Foreskin keratinocyte (primary cell): ENCODE measurements at places on chromosomes 5 and 9. TPM values are rescaled to one million over a fixed set of nuclear protein-coding genes. Genes with fewer than 3 reads are reported as not detected.

GRCh38 chr5:178357121-178357521 lies 124.5 kb upstream of the PHYKPL start:
- DNase-seq: no peak

GRCh38 chr5:112186401-112186990 lies 232.6 kb downstream of the EPB41L4A start:
- DNase-seq: peak; percentile 13

DNA sequence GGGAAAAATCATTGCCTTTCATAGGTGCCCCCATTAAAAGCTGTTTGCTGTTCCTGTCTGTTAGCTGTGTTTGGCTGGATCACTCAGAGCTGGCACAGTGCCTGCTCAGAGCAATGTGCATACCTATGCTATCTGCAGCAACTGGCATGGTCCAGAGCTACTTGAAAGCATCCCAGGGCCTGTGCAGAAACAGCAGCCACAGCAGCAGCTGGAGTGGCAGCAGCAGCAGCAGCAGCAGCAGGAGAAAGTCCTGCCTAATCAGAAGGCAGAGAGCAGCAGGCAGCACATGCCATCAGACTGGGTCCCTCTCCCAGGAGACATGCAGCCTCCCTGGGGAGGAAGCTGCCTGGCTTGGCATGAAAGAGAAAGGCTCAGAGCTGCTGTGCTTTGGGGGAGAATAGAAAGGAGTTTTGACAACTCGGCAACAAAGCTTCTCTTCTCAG lies 243.8 kb upstream of the WWC1 start:
- no peak for DNase-seq

ITK gene
- polyA plus RNA-seq: not detected in 2 replicates

PRPF4 gene
- polyA plus RNA-seq: 19.7 and 24.3 TPM in 2 replicates

SGCD gene
- not detected in 2 replicates for polyA plus RNA-seq

- DNase-seq: no peak
Observed at GRCh38 chr5:125014202-125014601, 267.8 kb upstream of the ZNF608 start.

DNA sequence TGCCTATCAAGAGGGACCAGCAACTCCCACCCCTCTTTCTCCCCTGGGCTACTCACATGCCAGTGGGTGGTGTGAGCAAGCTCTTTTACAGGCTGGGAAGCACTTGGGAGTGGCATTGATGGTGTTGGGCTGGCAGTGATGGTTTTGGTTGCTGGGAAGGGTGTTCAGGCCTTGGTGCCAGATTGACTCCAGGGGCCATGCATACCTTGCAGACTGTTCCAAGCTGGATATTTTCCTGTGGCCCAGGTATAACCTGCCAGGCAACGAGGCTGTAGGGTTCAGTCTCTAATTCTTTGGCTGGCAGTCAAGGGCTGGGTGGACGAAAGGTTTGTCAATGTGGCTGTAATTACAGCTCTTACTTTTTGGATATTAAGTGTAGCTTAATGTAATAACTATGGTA lies 177.3 kb downstream of the MACROH2A1 start:
- no peak for DNase-seq

PCDHB16 gene
- polyA plus RNA-seq: not detected in 2 replicates

GRCh38 chr9:70873506-70873905 lies 247.9 kb downstream of the TRPM3 start:
- no peak for DNase-seq

- no peak for DNase-seq
Observed at GRCh38 chr9:99012957-99013512, 69.3 kb downstream of the COL15A1 start.

DNA sequence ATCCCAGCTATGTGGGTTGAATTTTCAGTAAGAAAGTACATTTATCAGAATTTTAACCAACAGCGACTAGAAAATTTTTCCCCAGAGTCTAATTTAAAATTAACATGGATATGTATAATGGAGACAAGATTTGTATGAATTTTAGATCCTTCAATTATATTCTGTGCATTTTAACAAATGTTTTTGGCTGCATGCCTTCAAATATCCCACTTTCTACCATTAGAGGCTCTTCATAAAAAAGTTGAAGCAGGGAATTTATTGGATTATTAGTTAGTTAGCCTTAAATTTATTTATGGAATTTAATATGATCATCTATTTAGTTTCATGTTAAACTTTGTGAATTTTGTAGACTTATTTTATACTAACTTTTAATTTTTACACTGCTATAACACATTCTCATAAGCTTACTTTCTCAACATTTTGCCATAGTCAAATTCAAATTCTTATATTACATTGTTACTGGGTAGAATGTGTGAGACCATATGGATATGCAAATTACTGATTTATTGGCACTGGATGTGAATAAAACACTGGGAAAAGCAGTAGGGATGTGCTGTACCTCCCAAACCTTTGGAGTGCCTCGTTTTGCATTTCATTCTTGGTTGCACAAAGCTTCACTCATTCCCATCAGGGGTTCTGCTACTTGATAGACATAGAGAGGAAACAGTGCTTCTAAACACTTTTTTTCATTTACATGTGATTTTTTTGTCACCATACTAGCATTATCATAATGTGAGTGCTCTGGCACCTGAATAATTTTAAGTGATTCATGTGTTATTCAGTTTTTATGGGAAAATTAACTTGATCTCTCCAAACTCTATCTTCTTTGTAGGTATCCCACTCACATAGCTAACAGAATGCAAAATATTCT lies 491.8 kb upstream of the COX7C start:
- no peak for DNase-seq

DNA sequence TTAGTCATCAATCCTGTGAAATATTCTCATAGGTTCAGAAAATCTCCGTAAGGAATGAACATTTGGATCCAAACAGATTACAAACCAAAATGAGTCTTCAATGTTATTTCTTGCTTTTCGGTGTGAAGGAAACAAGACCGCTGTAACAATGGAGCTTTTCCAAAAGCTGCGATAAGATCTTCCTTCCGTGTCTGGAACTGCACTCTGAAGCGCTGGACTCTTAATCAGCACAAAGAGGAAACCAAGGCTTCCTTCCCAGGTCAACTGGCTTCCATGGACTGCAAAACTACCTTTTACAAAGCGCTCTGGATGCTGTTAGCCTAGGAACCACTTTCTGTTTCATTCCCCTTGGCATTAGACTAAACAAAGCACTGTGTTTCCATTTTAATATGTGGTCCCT lies 137.9 kb upstream of the BASP1 start:
- DNase-seq: peak; percentile 29

DNA sequence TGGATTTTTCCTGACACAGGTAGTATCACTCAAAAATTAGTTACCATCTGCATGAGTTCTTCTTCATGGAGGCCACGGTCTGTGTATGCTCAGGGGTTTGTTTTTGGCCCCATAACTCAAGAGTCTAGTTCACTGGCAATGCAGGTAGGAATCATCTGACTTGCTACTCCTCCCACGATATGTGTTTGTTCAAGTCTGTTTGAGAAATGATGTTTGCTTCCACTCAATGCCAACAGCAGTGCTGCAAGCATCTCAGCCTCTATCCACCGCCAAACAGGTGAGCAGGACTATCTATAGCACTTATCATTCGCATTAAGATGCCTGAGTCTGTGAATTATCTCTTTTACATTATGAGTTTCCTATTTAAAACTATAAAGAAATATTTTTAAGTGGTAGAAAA lies 264.8 kb upstream of the PTGER4 start:
- DNase-seq: no peak

GRCh38 chr9:26172301-26172700 lies 494.1 kb upstream of the TUSC1 start:
- no peak for DNase-seq

DNA sequence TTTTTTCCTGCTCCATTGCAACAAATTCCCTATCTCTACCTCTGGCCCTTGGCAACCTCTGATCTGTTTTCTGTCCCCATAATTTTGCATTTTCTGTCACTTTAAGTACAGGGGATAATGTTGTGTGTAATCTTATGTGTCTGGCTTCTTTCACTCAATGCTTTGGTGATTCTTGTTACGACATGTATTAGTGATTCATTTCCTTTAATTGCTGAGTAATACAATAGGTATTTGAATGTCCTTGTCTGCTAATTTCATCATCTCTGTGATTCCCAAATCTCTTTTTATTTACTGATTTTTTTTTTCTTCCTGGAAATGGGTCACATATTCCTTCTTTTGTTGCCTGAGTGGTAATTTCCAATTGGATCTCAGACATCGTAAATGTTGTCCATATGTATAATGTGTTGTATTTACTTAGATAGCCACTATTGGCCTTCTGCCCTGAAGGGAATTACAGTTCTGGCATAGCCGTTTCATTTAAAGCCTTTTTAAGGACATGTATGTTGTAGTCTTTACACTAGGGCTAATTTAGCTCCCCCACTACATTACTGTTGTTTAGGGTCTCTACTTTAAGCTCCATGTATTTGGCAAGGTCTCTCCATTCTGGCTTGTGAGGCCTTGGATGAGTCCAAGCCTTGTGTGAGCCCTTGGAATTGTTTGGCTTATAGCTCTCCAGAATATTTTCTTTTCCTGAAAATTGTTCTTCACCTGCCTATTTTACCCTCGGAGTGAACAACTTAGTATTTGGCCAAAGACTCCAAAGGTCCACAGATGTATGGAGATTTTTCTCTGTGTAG lies 683.8 kb downstream of the LRRC70 start:
- DNase-seq: peak; percentile 80

- no peak for DNase-seq
Observed at GRCh38 chr5:170571281-170571731, 67.5 kb downstream of the KCNIP1 start.

CCDC187 gene
- 0.01 and 0.03 TPM in 2 replicates for polyA plus RNA-seq

MRPS27 gene
- 45.1 and 51.7 TPM in 2 replicates for polyA plus RNA-seq

DNA sequence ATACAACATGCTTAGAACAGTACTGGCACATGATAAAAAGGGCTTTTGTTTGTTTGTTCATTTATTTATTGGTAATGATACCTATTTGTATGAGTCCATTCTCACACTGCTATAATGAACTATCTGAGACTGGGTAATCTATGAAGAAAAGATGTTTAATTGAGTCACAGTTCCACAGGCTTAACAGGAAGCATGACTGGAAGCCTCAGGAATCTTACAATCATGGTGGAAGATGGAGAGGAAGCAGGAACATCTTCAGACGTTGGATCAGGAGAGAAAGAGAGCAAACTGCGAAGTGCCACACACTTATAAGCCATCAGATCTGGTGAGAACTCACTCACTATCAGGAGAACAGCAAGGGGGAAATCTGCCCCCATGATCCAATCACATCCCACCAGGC lies 847.7 kb downstream of the CDH18 start:
- no peak for DNase-seq

HSD17B4 gene
- 89.8 and 97.6 TPM in 2 replicates for polyA plus RNA-seq

- no peak for DNase-seq
Observed at GRCh38 chr9:94974154-94974879, 247.8 kb downstream of the AOPEP start.

ZNF782 gene
- polyA plus RNA-seq: 0.38 and 0.60 TPM in 2 replicates

DNA sequence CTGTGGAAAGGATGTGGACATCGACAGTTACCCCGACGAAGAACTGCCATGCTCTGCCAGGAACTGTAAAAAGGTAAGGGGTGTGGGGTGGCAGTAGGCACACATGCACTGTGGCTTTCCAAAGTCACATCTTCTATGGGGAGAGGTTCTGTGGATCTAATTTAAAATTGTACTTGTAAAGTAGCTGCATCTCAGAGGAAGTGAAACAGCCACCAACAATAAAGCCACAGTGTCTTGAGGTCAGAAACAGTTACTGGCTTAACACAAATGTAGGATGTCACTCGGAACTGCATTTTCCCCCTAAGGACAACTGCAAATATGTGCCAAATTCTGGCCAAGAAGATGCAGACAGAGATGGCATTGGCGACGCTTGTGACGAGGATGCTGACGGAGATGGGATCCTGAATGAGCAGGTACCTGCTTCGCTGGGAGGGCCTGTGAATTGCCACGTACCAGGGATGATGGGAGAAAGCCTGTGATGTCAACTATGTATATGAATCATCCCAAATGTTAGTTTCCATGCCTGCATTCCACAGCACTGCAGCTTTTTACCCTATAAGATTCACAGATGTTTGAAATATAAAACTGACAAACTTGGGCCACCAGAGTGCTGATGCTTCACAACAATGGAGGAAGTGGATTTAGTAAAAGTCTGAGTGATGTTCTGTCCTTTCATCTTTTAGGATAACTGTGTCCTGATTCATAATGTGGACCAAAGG lies 35.3 kb downstream of the THBS4 start:
- DNase-seq: no peak

AIF1L gene
- 3.8 and 4.1 TPM in 2 replicates for polyA plus RNA-seq

- no peak for DNase-seq
Observed at GRCh38 chr9:89978185-89978584, 373.4 kb downstream of the GADD45G start.

BTNL9 gene
- polyA plus RNA-seq: 0.03 TPM in 1 of 2 replicates, not detected in the other

NKD2 gene
- polyA plus RNA-seq: not detected in 2 replicates

DNA sequence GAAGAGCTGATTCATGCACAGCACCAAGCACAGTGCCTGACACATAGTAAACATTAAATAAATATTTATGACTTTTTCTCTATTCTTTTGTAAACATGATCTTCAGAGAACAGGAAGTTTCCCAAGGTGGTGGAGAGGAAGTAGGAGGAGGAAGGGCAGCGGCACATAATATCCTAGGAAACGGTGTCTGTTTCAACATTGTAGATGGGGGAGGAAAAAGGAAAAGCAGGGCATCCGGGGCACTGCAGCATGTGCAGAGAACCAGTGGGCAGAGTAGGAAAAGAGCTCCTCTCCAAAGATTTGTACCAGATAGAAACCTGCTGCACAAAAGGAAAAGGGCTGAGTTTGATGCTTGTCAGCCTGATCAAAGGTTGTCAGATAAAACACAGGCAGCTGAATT lies 421.7 kb upstream of the ZNF462 start:
- DNase-seq: no peak

PRRC1 gene
- 21.4 and 22.1 TPM in 2 replicates for polyA plus RNA-seq

- peak; percentile 32 for DNase-seq
Observed at GRCh38 chr5:96509721-96510350, 76.8 kb upstream of the PCSK1 start.

DNA sequence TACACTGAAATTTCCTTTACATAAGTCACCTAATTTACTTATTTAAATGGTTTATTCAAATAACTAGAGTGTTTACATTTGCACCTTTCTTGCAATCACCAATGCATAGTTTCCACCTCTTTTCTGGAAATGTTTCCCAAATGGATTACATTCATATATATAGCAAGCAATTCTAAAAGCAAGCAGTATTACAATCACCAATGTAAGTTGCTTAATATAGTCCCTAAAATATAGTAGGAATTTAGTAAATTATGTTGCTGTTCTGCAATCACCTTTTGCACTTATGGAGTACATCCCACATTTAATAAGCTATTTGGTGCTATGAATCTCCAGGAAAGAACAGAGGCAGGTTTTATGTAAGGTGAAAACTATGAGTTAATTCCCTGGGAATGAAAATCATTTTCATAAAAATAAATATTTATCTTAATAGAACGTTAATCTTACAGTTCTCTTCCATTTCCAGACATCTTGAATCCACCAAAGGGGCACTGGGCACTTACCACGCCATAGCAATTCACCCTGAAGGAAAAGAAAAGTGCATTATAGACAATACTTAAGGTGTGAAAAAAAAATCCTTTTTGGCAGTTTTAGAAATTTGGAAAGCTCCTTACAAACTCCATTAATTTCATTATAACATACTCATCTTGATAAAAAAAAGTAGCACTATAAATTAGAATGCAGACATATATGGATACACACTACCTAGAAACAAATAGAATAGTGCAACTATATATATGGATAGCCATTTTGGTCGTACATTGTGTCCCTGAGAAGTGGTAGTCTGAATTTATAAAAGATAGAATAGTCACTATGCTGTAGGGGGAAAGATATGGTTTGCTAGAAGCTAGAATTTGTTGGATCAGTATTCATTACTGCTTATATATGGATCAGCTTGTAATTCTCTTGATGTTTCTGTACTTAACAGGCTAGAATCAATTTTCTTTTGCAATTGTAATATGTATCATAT lies 47.1 kb downstream of the ALDH1A1 start:
- DNase-seq: no peak

GRCh38 chr9:136619742-136620440 lies 42.8 kb upstream of the EGFL7 start:
- no peak for DNase-seq

TMEM215 gene
- polyA plus RNA-seq: not detected in 2 replicates
